MM.1S (cell line): ENCODE measurements at places on chromosomes 2 and 18.

DNA sequence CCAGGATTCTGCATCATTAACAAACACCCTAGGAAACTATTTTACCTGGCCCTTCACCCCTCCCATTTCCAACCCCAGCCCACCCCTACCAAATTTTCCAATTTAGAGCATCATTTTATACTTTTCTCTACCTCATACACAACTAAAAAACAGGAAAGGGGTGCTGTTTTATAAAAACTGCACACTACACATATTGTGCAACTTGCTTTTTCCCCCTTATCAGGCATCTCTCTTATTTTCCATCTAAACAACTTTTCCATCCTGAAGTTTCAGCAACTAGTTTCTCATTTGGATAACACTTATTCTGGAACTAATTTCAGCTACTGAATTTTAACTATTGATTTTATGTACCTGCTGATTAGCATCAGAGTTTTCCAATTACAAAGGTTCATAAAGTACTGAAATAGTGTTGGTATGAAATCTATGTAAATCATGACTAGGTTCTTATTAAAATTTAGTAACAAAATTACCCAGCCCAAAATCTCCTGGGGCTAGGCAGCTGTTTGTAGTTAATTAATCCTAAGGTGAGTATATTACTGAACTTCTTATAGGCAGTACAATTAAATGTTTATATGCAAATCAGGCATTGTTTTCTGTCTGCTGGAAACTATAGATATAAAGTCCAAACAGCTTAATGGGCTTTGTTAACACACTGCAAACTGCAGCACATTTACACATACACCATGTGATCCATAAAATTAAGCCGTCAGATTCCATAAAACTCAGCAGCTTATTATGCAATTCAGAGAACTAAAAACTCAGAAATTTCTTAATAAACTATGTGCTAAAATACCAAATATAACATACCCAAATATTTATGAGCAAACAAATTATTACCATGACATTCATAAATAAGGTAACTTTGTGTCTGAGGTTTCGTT lies 7.9 kb downstream of the SF3B1 start:
- DNase-seq: no peak

- DNase-seq: no peak
These were observed 313.1 kb upstream of the SYT4 start for GRCh38 chr18:43590182-43590903.

GRCh38 chr2:85111819-85112281 lies 21.3 kb upstream of the TCF7L1 start:
- no peak for DNase-seq

GRCh38 chr2:86308356-86308755 lies 29.1 kb downstream of the REEP1 start:
- DNase-seq: no peak

DNA sequence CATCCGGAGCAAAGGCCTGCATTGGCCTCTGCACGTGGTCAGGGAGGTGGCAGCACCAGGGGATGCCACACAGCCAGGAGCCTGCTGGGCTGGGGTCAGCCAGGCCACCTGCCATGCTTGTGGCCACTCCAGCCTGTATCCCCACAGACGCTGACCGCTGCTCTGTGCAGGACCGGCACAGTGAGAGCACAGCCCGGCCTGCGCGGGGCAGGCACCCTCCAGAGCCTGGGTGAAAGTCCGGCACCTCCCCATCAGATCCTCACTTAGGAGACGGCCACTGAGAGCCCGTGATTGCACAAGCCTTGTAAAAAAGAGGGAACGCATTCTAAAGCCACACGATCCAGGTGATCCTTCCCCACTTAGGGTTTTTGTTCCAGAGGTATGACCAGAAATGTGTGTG lies 42.2 kb downstream of the TWIST2 start:
- no peak for DNase-seq

DNA sequence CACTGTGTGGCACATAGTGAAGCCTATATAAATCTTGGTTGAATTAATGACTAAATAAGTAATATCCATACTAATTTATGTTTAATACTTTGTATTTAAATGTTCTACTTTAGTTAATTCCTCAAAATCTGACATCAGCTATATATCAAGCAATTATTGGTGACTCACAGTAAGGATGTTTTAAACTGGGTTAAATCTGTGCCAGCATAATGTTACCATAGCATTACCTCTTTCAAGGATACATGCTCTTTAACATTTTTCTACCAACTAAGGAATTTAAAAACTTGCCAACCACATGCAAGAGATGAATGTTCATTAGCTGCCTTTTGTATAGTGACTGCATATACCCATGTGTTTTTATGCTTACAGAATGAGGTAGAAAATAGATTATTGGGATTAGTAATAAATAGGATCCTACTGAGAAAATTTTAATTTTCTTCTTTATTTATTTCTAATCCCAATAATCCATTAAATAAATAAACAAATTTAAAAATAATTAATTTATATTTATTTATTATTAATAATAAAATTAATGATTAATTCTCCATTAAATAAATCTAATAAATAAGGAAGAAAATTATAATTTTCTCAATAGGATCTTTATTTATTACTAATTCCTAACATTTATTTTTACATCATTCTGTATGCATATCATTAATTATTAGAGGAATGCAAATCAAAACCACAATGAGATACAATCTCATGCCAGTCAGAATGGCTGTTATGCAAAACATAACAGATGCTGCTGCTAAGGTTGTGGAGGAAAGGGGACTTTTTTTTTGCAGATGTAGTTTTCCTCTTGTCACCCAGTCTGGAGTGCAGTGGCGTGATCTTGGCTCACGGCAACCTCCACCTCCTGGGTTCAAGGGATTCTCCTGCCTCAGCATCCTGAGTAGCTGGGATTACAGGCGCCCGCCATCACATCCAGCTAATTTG lies 410.7 kb upstream of the DSEL start:
- DNase-seq: no peak
